Osteocyte (in vitro differentiated cells): ENCODE measurements at places on chromosomes 16 and 17. TPM values are rescaled to one million over a fixed set of nuclear protein-coding genes. Genes with fewer than 3 reads are reported as not detected.

TNFRSF13B gene
- not detected in 2 replicates for total RNA-seq

CHST4 gene
- not detected in 2 replicates for total RNA-seq

DNA sequence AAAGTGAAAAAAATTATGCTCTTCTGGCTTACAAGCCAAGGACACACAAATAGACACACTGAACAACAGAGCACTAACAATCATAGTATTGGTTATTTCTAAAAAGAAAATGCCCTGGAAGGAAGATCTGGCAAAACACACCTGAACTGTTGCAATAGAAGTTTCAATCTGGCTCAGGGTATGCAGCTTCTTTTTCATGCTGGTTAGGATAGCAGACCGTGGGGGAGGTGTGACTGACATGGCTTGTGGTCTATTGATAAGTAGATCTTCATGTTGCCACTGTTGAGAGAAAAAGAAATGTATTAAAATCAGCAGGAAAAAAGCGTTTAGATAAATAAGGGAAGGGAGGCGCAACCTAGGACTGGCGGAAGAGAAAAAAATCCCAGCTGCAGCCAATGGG lies 26.5 kb upstream of the ARL6IP1 start:
- no peak overlapping the region for H3K4me3 ChIP-seq
- no peaks in the 10 kb centered on the region for H3K27me3 ChIP-seq
- no peak for DNase-seq

DNA sequence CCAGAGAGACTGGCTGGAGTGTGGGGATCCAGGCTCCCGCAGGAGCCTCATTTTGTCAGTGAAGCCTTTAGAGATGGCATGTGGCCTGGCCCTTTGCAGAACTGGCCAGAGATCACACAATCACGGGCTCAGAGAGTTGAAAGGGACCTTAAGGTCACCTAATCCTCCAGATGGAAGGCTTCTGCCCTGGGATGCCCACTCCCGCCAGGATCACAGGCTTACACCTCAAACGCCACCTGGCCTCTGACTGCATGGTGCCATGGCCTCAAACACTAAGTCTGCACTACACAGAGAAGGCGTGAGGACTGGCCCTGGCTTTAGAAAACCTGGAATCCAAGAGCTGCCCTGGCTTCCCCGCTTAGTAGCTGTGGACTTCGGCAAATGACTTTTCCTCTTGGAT lies 306.8 kb upstream of the CCL2 start:
- no peak for DNase-seq
- H3K36me3 ChIP-seq = no peaks in the 10 kb centered on the region
- no peak overlapping the region for H3K27ac ChIP-seq
- no peaks in the 10 kb centered on the region for H3K4me1 ChIP-seq

DNA sequence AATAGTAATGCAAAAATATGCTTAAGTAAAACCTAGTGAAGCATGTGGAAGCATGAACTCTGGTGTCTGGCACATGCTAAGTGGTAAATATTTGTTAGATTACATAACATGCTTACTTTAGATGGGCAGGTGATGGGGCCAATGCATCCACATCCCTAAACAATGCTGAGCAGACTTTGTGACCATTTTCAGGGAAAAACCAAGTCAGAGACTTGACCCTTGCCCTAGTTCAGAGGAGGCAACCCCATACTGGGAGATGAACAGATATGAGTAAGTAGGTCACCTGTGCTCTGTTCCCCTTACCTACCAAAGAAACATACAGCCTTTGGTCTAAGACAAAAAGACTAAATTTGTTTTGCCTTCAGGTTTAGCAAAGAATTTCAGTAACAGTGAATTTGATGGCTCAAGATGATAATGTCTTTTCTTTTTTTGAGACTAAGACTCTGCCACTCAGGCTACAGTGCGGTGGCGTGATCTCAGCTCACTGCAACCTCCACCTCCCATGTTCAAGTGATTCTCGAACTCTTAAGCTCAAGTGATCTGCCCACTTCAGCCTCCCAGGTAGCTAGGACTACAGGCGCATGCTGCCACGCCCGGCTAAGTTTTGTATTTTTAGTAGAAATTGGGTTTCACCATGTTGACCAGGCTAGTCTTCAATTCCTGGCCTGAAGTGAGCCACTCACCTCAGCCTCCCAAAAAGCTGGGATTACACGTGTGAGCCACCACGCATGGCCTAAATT lies 91.4 kb downstream of the HIC1 start:
- peaks cover under 1% of the 10 kb centered on the region for H3K4me1 ChIP-seq
- H3K36me3 ChIP-seq = peaks cover 5% of the 10 kb centered on the region
- H3K27me3 ChIP-seq = no peaks in the 10 kb centered on the region
- no peak for DNase-seq
- no peak overlapping the region for H3K27ac ChIP-seq

DNA sequence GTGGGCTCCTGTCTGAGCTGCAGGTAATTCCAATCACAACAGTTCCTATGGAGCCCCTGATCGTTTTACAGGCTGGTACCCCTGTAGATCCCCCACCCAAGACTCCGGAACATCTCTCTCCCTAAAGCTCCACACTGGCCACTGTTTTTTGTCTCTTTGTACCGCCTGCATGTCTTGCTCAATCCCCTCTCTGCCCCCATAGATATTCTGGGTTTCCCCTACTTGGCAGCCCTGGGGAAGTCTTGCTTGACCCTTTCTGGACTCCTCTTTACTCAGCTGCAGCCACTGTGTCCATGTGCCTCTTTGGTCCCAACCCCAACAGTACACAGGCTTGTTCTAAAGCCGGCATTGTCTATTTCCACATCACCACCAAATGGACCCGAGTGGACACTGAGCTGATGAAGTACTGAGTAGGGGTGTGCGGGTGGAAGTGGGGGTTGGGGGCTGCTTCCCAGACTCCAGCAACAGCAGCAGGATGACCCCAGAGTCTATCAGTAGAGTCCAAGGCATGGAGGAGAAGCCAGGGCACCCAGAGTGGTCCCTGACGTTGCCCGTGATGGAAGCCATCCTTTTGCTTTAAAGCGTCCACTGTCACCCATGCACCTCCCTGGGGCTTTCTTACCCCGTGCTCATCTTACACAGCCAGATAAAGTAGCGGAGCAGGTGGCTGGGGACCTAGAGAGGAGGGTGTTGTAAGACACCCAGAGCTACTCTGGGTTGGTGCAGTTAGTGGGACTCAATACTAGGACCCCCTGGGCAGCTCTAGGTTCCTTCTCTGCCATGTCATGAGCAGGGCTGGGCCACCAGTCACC lies 6.4 kb downstream of the CD300LB start:
- no peaks in the 10 kb centered on the region for H3K27me3 ChIP-seq
- peak; percentile 60 for DNase-seq
- H3K27ac ChIP-seq = no peak overlapping the region
- H3K36me3 ChIP-seq = no peaks in the 10 kb centered on the region
